ENCODE measurements at places on chromosomes 5 and 9.

DNA sequence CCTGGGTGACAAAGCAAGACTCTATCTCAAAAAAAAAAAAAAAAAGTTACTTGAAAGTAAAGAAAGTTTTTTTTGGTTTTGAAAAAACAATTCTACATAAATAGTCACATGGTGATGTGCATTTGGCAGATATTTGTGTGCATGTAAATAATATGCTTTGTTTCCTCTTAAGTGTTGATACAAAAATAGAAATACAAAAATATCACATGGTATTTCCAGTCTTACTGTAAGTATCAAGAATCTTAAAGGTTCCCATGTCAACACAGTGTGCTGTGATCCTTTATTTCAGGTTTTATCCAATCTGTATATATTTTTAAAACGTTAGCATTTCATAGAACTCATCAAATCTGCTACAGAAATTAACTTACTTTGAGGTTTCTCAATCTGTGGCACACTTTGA, 521.9 kb downstream of the TLE4 start:
- no peak for DNase-seq

GRCh38 chr5:177604116-177604521, 4.2 kb downstream of the B4GALT7 start:
- no peak for DNase-seq

- no peak for DNase-seq
Measured at GRCh38 chr5:142572006-142572405, 113.9 kb downstream of the FGF1 start.

DNA sequence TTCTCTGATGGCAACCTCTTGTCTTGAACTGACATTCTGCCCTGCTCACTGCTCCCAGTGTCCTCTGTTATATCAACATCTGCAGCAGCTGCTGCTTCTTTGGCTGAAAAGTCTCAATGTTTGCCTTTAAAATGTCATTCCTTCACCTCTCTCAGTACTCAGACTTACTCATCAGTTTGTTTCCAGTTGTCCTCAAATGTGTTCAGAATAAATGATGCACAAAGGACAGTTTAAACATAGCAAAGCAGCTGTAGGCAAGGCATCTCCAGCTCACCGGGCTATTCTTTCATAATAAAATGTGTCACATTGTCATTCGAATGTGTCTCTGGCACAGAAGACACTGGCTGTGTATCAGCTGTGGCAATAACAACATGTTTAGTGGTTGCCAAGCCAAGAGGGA, 590.9 kb upstream of the ZNF608 start:
- no peak for DNase-seq
